ENCODE measurements at places on chromosomes 16 and 17. TPM values are rescaled to one million over a fixed set of nuclear protein-coding genes. Genes with fewer than 3 reads are reported as not detected.
A peak's percentile ranks its signal among the peaks of the same experiment; 100 is the strongest.

ABI3 gene
- 3.1 TPM for total RNA-seq

- DNase-seq, result no peak
Measured at GRCh38 chr16:25045696-25046381, 30.7 kb upstream of the ARHGAP17 start.

PRSS22 gene
- total RNA-seq, result not detected

DNA sequence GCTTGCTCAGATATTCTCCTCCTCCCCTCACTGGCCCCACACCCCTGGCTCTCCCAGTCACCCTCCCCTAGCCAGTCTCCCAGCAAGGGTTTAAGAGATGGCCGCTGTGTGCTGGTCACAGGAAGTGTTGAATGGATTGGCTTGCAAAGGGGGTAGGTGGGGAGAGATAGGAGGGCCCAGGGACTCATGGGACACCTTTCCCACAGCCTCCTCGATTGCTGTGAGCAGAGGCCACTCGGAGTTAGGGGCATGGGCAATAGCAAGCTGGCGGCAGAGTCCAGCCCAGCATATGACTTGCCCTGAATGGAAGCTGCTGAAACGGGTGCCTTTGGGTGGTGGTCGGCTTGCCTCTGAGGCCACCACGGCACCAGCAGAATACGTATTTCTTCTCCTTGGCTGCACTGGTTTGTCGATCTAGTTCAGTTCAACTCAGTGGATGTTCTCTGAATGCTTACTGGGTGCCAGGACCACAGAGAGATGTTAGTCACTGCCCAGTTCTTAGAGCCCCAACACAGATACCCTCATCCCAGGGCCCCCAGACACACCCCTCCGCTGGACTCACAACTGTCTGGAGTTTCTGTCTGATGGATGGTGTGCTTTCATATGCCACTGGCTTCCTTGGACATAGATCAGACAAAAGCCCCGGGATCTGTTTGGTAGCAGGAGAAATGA, 6.0 kb downstream of the WFIKKN2 start:
- DNase-seq, result no peak

DNA sequence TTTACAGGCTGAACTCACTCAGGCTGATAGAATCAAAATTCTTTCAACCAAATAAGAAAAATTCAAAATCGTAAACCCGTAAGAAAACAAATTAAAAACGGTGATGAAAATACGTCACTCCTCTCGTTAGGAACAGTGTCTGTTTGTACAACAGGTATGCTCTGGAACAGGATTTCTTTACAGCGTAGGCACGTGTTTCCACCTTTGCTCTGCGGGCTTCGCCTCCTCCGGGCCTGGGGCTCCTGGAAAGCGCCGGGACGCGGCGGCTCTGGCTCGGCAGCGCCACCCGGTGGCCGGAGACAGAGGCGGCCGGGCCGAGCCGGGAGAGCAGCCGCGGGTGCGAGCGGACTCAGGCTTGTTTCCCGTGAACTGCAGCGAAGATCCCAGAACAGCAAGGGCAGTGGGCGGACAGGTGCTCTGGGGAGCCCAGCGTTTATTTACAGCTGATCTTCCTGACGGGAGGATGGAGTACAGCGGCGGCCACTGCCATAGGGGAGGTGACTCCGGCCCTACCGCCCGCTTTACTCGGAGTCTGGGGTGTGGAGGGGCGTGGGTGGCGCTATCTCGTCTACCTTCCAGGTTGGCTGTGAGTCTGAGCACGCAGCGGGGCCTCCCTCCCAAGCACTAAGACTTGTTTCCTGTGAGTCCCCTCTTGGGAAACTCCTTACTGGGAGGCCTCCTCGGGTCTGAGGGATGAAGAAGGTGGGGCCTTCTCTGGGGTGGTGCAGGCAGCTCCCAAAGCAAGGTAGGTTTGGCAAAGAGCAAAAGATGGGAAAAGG, 40.5 kb upstream of the ATP2A3 start:
- DNase-seq, result peak; percentile 66

KRTAP9-8 gene
- total RNA-seq, result not detected

GRCh38 chr17:79160980-79161636, 86.5 kb downstream of the ENGASE start:
- DNase-seq, result peak; percentile 46

DNA sequence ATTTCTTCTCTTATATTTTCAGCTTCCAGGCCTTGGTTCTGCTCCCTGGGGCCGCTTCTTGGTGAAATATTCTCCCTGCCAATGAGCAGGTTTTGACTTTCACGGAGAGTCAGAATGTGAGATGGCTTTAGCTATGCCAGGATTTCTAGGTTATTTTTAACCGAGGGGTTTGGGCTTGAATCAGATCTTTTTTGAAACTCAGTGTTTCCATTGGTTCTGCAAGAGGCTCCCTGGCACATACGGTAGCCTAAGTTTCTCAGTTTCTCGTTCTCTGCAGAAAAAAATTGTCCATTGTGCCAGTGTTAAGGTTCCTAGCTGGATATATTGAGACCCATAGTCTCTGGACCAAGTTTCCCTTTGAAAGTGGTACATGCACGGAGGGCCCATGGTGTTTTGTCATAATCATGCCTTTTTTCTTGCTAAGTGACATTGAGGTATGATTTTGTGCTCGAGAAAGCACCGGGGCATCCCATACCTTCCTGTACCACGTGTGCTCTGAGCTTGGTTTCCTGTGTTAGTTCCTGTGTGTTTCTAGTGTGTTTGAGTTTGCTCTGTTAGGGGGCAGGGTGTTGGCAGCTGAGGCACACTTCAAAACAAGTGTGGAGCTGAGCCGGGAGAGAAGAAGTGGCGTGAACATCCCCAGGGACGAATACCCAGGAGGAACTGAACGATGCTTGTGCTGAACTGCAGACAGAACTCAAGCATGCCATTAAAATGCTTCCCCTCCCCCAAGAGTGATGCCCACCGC, 127.2 kb downstream of the HS3ST3B1 start:
- no peak for DNase-seq

- DNase-seq, result no peak
Measured at GRCh38 chr16:89448656-89449055, 41.7 kb downstream of the ANKRD11 start.

ABCC3 gene
- total RNA-seq, result 0.27 TPM

DNA sequence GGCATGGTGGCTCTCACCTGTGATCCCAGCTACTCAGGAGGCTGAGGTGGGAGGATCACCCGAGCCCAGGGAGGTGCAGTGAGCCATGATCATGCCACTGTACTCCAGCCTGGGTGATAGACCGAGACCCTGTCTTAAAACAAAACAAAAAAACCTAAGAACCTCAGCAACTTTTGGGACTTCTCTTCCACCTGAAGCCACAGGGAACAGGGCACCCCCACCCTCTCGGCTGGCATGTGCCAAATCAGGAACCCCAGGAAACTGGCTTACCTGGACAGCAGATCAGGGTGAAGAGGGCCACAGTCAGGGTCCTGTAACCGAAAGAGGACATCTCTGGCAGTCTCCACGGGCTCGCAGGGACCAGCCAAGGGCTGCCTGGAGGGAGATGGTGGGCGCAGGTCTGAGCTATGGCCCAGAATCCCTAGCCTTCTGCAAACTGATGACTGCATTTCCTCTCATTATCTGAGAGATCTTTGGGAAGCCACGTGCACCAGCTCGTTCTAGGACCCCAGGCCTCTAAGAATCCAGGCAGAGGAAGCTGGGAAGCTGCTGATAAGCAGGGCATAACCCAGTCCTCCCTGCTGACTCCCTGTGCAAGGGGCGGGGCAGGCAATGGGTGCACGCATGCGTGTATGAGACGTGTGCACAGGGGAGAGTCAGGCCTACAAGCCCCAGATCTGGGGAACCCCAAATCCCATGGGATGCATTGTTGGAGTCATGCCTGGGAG, 8.4 kb downstream of the PRR29 start:
- DNase-seq, result peak; percentile 75

CDRT15L2 gene
- not detected for total RNA-seq

DNA sequence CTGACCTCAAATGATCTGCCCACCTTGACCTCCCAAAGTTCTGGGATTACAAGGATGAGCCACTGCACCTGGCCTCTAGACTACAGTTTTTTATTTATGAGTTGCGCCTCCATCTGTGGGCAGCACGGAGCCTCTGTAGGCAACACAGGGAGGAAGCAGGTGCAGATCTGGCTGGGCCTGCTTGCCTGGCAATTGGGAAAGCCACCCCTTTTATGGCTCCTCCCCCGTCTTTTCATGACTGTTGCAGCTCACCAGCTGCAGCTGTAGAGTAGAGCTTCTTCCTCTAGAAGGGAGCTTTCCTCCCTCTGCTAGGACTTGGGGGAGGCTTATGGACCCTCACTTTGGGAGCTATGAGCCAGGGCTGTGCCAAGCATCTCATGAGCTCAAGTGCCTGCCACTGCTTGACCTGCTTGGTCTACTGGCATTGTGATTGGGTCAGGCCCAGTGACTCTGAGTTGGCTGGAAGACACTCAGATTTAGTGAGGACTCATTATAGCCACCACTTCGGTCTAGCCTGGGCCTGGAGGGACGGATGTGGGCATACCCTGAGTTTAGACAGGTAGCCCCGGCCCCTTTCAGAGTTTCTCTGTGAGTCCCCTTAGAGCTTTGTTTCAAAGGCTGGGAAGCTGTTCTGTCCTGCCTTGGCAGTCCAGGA, 6.9 kb upstream of the SLC7A6 start:
- peak; percentile 63 for DNase-seq

- DNase-seq, result no peak
Measured at GRCh38 chr16:8762254-8762653, 35.2 kb downstream of the TMEM186 start.

Data from muscle of leg (tissue), 16 donors.